SK-N-SH treated with all-trans-retinoic acid at 6 μM for 48 hours (cell line): ENCODE measurements at places on chromosomes 5 and 9.

GRCh38 chr5:98638701-98639100 lies 134.8 kb upstream of the RGMB start:
- ATAC-seq: no peak

- no peak for ATAC-seq
These were observed 70.7 kb downstream of the LNPEP start for GRCh38 chr5:97006454-97007060.

DNA sequence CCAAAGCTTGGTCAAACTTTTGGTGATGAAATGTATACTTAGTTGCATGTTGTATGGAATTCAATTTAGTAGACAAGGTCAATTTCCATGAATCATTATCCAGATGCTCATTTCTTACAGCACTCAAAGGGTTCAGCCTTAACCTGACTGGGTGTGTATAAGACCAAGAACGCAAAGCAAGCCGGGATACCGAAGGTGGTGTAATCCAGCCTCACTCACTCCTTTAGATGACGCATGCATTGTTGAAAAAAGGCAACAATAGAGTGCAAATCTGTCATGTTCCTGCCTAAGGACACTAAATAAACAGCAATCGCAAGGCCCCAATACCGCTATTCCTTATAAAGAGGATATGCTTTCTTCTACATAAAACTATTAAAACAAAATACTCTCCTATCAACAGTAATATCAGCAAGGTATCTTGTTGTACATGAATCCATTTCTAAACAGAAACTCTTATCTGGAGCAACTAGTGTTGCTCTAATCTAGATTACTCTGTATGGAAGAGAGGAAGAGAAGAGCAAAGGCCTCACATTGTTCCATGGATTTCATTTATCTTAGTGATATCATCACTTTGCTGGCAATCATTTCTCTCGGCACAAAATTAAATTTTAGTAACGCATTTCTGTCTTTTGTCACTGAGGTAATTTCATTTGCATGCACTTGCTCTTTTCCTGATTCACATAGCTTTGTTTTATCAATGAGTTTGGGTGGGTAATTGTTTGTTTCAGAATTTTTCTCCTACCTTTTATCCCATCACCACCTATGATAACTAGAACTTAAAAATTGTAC lies 96.2 kb downstream of the PLK2 start:
- no peak for ATAC-seq

DNA sequence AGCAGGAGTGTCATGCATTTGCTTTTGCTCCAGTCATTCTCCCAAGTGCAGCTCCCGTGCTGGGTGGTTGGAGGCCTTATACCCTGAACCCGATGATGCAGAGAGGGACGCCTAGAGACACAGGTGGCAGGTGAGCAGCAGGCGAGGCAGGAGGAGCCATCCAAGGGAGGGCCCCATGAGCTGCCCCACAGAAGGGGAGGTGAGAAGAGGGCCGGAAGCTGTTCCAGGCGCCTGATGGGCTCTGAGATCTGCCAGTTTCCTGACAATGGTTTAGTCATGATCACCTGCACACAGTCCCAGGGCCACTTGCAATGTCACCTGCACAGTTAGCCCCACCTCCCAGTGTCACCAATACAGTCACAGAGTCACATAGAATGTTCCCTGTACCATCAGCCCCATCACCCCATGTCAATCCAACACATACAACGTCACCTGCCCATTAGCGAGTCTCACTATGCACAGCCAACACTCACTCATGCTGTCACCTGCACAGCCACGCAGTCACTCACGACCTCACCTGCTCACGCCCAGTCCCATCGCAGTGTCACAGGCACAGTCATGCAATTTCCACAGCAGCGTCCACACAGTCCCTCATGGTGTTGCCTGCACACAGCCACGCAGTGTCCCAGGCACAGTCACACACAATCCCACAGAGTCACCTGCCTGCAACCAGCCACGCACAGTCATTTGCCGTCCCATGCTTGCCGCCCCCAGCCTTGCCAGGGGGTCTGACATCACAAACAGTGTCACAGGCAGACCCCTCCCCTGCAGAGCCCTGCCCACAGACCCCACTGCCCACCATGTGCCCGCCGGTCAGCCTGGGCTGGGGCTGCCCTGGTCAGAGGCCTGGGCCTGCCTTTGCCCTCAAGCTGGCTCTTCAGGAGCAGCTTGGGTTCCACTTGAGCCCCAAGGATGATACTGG lies 113.4 kb downstream of the LHX2 start:
- ATAC-seq: no peak

GRCh38 chr5:1541702-1542400 lies 18.1 kb upstream of the LPCAT1 start:
- no peak for ATAC-seq

DNA sequence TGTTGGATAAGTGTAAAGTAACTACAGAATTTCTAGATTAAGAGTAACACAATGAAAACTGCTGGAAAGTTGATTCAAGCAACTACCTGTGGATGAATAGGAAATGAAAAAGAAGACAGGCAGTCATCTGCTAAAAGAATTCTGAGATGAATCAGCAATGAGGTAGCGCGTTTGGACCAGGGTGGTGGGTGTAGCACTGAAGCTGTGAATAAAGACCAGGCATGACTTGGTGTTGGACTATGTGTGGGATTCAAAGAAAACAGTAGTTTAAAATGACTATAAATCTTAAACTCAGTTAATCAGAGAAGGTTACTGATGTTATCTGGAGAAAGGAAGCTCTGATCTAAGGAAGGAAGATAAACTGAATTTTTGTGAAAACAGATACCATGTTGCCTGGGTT lies 159.8 kb downstream of the FBN2 start:
- no peak for ATAC-seq

DNA sequence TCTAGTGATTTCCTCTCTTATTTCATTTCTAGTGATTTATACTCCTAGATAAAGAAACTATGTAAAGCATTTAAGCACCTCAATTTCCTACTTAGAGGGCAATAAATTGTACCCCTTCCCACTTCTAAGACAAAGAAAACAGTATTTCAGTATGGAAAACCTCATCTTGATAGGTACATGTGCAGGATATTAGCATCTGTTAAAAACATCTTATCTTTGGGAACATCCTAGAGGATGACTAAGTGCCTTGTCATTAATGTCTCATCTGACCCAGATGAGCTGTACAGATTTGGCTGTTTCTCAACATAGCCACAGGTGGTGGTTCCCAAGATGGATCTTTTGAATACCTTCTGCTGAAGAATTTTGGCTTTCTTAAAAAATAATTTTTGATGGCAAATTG lies 5.7 kb downstream of the MEGF10 start:
- peak; percentile 72 for ATAC-seq

- ATAC-seq: peak; percentile 94
These were observed 141.8 kb downstream of the YIPF5 start for GRCh38 chr5:144028636-144029035.

- no peak for ATAC-seq
These were observed 16.6 kb upstream of the TGFBI start for GRCh38 chr5:136012041-136012804.
